Cortex of kidney (tissue), 1 donor: ENCODE measurements at places on chromosomes 11 and 22.

DNA sequence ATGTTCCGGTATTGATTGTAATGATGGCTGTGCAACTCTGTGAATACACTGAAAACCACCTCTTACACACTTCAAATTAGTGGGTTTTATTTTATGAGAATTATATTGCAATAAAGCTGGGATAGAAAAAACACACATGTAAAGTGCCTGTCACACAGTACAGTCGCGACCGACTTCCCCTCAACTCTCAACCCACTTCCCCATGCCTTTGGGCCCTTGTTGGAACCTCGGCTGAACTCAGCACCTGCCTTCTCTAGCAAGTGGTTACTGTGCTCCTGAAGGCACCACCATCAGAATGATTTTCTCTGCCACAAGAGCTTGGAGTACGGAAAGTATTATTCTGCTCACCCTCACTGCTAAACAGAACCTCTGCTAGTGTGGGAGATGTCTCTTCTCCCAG is 13.5 kb downstream of the KCNJ1 start:
- no peak for DNase-seq

GRCh38 chr22:19746726-19747125 is 13.9 kb upstream of the TBX1 start:
- DNase-seq: no peak

DNA sequence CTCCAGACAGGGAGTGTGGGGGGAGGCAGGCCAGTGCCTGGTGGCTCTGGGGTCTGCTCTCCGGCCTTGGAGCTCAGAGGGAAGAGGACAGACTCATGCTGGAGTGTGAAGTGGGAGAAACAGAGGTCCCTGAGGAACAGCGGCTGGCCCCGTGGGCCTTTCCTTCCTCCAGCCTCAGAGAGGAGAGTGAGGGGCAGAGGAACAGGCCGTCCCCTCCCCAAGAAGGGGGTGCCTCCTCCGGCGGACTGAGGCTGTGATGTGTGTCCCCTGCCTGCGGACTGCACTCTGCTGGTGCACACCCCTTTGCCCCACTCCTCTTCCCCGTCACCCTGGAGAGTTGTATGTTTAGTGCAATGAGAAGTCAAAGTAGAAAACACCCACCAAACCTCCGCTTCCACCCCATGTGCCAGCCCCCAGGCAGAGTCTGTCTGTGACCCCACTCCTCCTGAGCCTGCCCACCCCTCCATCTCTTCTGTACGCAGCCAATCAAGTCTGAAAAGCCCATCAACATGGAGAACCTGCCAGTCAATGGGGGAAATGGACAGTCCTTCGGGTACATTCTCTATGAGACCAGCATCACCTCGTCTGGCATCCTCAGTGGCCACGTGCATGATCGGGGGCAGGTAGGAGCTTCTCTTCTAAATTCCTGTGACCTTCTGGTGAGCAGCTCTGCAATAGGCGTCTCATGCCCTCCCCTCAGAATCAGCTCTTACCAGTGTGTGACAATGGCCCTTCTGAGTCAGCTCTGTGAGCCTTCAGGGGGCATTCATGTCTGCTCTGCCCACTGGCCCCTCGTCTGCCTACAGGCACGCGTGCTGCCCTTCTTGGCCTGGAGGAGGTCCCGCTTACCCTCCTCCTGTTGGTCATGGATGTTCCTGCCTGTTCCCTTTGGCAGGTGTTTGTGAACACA is 39.0 kb downstream of the GLB1L2 start:
- DNase-seq: no peak

DNA sequence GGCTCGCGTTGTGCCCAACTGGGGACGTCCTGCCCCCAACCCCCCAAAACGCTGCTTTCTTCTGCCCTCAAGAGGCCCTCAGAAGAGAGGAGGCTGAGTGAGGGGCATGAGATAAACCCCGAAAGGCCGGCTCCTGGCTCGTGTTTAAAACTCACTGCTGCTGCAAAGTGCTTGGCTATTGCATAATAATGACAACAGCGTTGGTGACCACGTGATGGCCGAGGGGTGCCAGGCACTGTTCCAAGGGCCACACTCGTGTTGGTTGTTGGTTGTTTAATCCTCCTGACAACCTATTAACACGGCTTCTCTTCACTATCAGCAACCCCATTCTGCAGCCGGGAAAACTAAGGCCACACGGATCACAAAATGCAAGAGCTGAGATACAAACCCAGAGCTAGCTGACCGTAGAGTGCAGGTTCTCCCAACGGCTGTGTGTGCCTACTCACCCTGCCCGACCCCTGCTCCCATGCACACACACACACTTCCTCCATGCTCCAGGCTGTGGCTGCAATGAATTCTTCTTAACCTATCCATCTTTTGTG is 51.0 kb downstream of the ANO1 start:
- no peak for DNase-seq

DNA sequence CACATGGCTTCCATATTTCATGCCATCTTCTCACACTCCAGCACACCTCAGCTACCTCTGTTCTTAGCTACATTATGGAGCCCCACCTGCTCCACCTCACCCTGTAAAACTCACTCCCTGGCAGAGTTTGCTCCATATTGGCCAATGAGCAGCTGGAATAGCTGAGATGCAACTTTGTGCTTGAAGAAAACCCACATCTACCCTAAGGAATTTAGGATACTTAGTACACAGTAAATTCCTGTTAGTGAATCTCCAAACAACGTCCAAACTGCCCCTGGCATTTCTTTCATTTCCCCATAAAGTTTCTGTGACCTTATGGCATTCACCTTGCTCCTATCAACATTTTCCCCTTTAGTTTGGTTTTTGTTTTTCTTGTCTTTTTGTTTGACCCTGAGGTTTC is 2.2 kb upstream of the VWCE start:
- no peak for DNase-seq

GRCh38 chr11:109363682-109364081 is 58.3 kb upstream of the C11orf87 start:
- no peak for DNase-seq

DNA sequence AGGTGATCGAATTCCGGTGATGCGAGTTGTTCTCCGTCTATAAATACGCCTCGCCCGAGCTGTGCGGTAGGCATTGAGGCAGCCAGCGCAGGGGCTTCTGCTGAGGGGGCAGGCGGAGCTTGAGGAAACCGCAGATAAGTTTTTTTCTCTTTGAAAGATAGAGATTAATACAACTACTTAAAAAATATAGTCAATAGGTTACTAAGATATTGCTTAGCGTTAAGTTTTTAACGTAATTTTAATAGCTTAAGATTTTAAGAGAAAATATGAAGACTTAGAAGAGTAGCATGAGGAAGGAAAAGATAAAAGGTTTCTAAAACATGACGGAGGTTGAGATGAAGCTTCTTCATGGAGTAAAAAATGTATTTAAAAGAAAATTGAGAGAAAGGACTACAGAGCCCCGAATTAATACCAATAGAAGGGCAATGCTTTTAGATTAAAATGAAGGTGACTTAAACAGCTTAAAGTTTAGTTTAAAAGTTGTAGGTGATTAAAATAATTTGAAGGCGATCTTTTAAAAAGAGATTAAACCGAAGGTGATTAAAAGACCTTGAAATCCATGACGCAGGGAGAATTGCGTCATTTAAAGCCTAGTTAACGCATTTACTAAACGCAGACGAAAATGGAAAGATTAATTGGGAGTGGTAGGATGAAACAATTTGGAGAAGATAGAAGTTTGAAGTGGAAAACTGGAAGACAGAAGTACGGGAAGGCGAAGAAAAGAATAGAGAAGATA is at the start of gene MALAT1:
Gene MALAT1, plus strand, starts transcription at position 69 of the 736 bp plus-strand sequence.
- DNase-seq: no peak

DNA sequence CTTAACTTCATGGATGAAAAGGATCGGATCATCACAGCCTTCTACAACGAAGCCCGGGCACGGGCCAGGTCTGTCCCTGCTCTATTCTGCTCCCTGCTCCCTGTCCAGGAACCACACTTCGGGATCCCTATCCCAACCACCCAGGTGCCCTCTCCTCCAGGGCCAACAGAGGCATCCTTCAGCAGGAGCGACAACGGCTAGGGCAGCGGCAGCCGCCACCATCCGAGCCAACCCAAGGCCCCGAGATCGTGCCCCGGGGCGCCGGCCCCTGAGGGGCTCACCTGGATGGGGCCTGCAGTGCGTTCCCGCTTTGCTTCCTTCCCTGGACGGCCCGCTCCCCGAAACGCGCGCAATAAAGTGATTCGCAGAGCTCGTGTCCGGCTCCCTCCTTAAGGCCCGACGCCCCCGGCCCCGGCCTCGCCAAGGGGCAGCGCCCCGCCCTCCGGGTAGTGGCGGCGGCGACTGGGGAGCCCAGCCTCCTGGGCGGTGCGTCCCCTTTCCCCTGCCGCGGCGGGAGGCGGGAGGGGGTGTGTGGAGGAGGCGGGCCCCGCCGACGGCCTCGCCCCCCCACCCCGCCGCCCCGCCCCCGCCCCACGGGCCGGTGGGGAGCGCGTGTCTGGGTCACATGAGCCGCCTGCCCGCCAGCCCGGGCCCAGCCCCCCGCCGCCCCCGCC is at the start of gene VEGFB:
Gene VEGFB, plus strand, starts transcription at position 672 of the 674 bp plus-strand sequence. CDS start 250 bp downstream, outside the sequence.
- no peak for DNase-seq

- no peak for DNase-seq
Observed at GRCh38 chr11:61776561-61777075, 15.8 kb downstream of the TMEM258 start.

DNA sequence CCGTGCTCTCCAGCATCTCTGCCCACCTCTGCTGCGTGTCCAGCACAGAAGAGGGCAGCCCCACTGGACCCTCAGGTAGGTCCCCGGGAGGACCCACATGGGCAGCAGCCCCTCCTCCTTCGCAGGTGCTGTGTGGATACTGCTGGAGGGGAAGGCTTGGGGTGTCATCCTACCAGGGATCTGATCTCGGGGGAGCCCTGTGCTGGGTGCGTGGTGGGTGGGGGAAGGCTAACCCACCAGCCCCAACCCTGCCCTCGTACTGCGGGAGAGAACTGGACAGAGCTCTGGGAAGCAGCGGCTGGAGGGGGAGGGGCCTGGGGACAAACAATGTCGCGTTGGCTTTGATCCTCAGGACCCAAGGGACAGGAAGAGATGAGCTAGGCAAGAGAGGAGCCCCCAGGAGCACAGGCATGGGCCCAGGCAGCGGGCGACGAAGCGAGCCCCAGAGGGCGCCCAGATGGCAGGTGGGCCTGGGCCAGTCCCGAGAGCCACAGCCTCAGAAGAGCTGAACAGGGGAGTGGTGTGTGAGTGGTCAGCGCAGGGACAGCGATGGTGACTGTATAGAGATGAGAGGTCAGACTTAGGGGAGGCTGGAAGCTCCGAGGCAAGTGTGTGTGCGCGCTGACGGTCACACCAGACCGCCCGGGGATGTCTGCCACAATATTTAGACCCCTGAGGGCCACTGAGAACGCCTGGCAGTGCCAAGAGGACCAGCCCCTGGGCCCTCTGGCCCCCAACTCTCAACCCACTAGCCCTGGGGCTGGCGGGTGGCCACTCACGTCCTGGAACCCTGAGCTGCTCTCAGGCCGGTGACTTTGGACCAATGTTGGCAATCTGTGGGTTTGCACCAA is 1.4 kb upstream of the PIM3 start:
- DNase-seq: no peak

GRCh38 chr11:9943386-9944110 is 279.7 kb downstream of the SWAP70 start:
- DNase-seq: no peak

GRCh38 chr11:2301631-2302305 is at the start of the genes C11orf21 and TSPAN32:
Gene C11orf21, minus strand, starts transcription at chr11:2301918. Its CDS starts 110 bp downstream, at chr11:2301808.
Gene TSPAN32, plus strand, starts transcription at chr11:2302013. Its CDS starts 137 bp downstream, at chr11:2302150.
- no peak for DNase-seq

- DNase-seq: no peak
Observed at GRCh38 chr22:40216041-40216756, 38.5 kb downstream of the TNRC6B start.

DNA sequence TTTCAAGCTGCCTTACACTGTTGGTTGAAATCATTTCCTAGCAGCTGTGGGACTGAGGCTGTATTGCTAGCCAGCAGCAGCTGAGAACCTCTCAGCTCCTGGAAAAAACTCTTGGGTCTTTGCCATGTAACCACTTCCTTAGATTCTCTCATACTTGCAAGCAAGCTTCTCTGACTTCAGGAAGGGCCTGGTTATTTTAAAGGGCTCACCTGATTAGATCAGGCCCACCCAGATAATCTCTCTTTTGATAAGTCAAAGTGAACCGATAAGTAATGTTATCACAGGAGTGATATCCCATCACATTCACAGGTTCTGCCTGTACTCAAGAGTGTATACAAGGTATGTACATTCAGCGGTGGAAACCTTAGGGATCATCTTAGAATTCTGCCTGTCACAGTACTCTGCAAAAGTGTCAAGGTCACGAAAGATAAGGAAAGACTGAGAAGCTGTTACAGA is 7.4 kb upstream of the CLPB start:
- DNase-seq: no peak

- DNase-seq: no peak
Observed at GRCh38 chr11:26229257-26229656, 102.7 kb upstream of the ANO3 start.

DNA sequence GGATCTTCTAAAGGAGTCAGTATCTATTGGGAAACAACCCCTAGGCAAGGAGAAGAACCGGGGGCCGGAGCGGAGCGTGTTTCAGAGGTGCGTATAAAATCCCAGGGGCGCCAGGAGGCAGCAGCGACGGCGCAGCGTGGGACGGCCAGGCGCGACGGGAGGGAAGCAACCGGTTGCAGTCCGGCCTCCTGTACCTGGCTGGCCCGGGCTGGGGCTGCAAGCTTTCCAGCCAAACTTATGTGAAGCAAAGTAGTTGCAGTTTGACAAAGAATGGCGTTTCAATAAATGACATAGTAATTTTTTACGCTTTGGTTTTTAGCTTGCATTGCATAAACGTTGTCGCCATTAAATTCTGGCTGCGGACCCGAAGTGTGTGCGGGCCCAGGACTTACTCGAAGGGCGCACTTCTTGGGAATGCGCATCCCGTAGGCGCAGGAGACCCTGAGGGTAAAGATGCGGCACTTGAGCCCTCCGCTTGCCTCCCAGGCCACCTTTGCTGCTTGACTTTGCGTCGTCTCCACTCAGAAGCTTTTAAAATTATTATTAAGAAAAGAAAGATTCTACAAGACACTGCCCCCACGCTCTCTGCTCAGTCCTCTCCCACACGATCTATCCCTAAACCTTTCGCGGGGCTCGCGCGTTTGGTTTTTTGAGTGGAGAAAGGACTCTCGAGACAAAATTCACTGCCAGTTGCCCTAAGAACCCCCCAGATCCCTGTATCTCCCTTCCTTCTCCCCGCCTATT is 1.6 kb upstream of the WT1 start:
- no peak for DNase-seq

DNA sequence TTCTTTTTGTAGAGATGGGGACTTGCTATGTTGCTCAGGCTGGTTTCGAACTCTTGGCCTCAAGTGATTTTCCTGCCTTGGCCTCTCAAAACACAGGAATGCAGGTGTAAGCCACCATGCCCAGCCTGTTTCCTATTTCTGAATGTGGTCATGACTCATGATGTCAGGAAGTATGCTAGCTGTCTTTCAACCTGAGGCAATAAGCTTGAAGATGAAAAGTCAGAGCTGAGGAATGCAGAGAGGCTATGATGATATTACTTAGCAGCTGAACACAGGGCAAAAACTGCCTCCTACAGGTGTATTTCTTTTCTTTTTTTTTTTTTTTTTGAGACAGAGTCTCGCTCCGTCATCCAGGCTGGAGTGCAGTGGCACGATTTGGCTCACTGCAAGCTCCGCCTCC is 9.0 kb upstream of the NUCB2 start:
- DNase-seq: no peak

GRCh38 chr11:125412509-125412908 is 83.6 kb downstream of the FEZ1 start:
- no peak for DNase-seq
